Activated T-helper 1 cell treated with anti-CD3 and anti-CD28 coated beads, Interleukin-2, amount 50 U/mL, for 16 hours (primary cell): ENCODE measurements at places on chromosomes 7 and 10.

GRCh38 chr7:41451826-41452225 is 251.1 kb downstream of the INHBA start:
- DNase-seq = no peak

GRCh38 chr10:69145329-69145728 is 21.4 kb downstream of the VPS26A start:
- DNase-seq = no peak

DNA sequence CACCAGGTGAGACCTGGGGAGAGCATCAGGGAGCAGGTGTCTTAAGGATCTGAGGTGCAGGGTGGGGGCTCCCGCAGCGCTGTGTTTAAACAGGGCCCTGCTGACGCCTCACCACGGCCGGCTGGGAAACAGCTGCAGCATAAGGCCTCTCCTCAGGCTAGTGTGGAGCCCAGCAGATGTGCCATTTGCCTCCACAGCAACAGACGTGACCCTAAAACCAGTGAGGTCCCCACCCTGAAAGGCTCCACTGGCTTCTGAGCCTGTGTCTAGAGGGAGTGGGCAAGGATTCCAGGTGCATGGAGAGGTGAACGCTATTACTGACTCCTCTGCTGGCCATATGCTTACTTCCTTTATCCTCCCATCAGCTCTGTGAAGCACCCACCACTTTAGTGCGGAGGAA is 47.8 kb downstream of the SYPL1 start:
- no peak for DNase-seq

DNA sequence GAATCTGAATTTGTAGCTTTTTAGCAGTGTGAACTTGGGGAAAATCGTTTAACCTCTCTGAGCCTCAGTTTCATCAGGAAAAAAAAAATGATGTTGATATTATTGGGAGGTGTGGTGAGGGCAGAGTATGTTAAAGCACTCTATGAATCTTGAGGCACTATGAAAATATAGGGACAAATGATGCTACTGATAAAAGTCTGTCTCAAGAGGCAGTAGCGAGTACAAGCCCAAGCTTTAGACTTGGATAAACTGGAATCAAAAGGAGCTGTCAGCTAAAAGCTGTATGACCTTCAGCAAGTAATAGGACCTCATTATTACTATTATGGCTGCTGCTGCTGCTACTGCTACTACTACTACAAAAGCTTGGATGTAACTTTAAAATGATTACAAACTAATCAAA is 8.4 kb downstream of the ZNF277 start:
- DNase-seq = no peak

DNA sequence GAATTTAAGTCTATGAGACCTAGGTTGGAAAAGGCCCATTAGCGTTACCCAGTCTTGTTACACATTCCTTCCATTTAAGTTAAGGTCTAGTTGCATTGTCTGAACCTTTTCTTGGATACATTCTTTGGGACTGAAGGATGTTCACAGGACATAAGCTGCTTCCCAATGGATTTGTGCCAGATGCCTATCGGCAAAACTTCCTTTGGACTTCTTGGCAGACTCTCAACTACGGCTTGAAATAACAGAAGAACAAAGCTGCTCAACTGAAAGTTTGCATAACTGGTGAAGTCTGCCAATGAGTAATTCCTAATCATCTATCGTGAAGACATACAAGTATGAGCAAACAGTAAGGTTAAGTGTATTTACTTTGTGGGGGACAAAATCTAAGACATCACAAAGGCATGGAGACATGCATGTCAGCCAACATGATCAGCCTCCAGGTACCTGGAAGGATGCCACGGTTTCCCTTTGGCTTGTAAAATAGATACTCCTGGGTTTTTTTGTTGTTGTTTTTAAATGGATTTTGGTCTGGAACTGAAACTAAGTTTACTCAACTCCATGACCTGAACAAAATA is 35.4 kb downstream of the MALSU1 start:
- DNase-seq = no peak

DNA sequence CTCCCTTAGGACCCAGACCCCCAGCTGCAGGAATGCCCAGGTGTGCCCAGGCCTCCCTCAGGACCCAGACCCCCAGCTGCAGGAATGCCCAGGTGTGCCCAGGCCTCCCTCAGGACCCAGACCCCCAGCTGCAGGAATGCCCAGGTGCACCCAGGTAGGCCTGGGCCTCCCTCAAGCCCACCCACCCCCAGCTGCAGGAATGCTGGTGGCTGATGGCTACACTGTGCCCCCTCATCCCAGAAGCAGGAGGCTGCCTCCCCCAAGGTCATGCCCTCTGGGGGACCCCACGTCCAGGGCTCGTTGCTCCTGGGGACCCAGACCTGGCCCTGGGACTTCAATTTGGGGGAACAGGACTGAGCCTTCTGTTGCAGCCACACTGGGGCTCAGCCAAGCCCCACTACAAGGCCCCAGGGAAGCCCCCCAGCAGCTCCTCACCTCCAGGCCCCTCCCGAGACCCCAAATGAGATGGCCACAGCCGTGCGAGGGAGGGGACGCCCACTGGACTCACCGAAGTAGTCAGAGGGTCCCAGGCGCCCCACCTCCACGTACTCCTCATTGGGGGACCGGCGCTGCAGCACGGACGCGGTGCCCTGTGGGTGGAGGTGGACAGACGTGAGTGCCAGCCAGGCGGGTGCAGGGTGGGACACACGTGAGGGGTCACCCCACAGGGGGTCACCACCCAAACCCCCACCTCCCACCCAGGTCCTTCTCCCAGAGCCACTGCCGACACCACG is 31.4 kb upstream of the PDGFA start:
- DNase-seq = no peak

GRCh38 chr7:1512781-1513656 is 8.8 kb upstream of the INTS1 start:
- DNase-seq = no peak

DNA sequence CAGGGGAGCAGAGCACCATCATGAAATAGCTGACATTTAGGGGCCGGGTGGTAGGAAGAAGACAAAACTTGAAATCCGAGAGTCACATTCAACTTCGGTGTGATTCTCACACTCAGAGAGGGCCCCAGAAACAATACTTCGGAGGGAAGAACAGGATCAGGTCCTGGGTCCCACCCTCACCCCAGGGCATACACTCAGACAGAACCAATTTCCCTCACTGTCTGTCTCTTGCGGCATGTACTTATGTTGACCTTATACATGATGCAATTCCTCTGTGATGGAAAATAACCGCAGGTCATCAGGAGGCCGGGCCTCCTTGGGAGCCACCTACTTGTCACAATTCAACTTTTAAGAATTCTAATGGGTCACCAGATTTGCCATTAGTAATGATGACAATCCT is 26.3 kb upstream of the HMX3 start:
- DNase-seq = no peak

DNA sequence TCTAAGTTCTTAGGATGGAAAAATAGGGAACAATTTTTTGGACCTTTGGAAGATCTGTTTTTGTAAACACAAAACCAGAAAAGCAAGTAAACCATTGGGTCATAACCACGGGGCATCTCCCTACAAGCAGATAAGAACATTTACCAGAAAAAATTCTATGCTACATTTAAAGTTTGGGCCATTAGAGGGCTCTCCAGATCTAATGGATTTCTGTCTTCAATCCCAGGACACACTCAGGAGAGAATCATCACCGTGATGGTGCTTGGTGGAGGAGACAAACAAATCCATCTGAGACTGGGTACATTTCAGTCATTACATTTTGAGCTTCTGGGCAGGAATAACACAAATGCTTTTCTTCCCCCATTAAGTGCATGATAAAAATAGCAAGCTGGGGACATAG is 178.4 kb upstream of the TARP start:
- no peak for DNase-seq

DNA sequence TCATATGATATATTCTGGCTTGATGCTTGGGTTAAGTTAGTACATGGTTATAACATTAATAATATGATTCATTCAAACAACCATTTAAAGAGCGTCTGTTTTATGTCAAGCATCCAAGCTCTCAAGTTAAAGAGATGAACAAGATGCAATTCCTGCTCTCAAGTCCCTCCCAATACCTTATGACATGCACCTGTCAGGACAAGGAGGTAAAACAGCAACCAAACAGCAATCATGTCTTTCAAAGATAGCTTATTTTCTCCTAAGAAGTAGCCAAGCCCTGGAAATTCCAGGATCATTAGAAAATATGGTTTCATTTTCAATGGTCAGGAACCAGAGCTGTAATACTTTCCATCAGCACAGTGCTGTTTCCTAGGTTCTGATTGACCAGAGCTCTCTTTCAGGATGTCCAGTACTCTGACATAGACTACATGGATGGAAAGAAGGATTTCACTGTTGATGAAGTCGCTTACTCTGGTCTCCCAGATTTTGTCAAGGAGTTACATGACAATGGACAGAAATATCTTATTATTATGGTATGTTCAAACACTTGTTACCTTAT is 29.0 kb downstream of the MGAM2 start:
- DNase-seq = no peak
